Activated naive CD4-positive, alpha-beta T cell treated with anti-CD3 and anti-CD28 coated beads for 36 hours (primary cell): ENCODE measurements at places on chromosomes 1 and 21. TPM values are rescaled to one million over a fixed set of nuclear protein-coding genes. Genes with fewer than 3 reads are reported as not detected.
A peak's percentile ranks its signal among the peaks of the same experiment; 100 is the strongest.

The TMIGD3 gene
- not detected for total RNA-seq

The LEMD1 gene
- total RNA-seq: 0.79 TPM

The KCNC4 gene
- 9.7 TPM for total RNA-seq

The SPATA21 gene
- total RNA-seq: not detected

The POU2F1 gene
- total RNA-seq: 17.6 TPM

The LYPLA2 gene
- total RNA-seq: 48.1 TPM

DNA sequence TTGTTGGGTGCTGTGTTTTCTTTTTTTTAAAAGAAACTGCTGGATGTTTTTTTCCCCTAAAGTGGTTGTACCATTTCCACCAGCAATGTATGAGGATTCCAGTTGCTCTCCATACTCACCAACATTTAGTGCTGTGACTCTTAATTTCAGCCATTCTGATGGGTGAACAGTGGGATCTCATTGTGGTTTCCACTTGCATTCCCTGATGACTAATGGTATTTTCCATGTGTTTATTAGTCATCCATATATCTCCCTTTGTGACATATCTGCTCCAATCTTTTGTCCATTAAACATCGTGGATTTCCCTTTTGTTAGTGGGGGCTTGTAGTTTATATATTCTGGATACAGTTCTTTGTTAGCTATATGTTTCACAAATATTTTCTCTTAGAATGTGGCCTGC is 206.0 kb downstream of the CAMTA1 start:
- DNase-seq: no peak
- peaks cover 31% of the 10 kb centered on the region for H3K27me3 ChIP-seq
- H3K36me3 ChIP-seq: no peaks in the 10 kb centered on the region
- no peak overlapping the region for H3K27ac ChIP-seq

GRCh38 chr1:70405780-70406416 is 5.2 kb upstream of the CTH start:
- no peaks in the 10 kb centered on the region for H3K36me3 ChIP-seq
- peaks cover 4% of the 10 kb centered on the region for H3K4me1 ChIP-seq
- no peak for DNase-seq

- H3K27ac ChIP-seq: no peak overlapping the region
- no peak overlapping the region for H3K4me3 ChIP-seq
- H3K27me3 ChIP-seq: peaks cover 11% of the 10 kb centered on the region
- no peaks in the 10 kb centered on the region for H3K36me3 ChIP-seq
These were observed 2.8 kb upstream of the GPR153 start for GRCh38 chr1:6263716-6264115.

DNA sequence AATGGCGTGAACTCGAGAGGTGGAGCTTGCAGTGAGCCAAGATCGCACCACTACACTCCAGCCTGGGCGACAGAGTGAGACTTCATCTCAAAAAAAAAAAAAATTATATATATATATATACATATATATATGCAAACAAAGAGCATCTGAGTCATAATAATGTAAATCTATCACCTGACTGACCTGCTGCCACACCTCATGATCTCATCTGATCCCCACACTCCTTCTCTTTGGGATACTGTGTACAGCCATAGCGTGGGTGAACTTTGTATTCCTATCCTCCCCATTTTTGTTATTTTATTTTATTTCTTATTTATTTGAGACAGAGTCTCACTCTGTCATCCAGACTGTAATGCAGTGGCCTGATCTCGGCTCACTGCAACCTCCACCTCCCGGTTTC is 2.6 kb upstream of the HDAC1 start:
- no peak for DNase-seq
- H3K27ac ChIP-seq: no peak overlapping the region
- no peak overlapping the region for H3K4me3 ChIP-seq
- H3K27me3 ChIP-seq: no peaks in the 10 kb centered on the region
- peaks cover 25% of the 10 kb centered on the region for H3K36me3 ChIP-seq
- peaks cover 26% of the 10 kb centered on the region for H3K4me1 ChIP-seq

DNA sequence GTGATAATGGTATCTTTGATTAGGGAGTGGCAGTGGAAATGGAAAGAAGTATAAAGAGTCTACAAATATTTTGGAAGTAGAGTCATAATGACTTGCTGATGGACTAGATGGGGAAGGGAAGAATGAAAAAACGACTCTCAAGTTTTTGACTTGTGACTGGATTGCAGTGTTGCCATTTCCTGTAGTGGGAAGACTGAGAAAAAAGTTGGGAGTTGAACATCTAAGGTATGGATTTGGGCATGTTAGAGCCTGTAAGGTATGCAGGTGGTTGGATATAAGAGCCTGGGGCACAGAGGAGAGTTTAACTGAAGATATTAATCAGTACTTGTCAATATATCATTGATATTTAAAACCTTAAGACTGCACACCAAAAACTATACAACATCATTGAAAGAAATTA is 19.4 kb downstream of the DNM3 start:
- H3K27ac ChIP-seq: no peak overlapping the region
- peaks cover 3% of the 10 kb centered on the region for H3K27me3 ChIP-seq
- H3K4me1 ChIP-seq: no peaks in the 10 kb centered on the region
- peaks cover 3% of the 10 kb centered on the region for H3K36me3 ChIP-seq
- H3K4me3 ChIP-seq: no peak overlapping the region
- DNase-seq: no peak

GRCh38 chr1:231334079-231334666 is 3.5 kb downstream of the EXOC8 start:
- H3K27me3 ChIP-seq: no peaks in the 10 kb centered on the region
- H3K36me3 ChIP-seq: peaks cover 39% of the 10 kb centered on the region
- no peak overlapping the region for H3K4me3 ChIP-seq
- no peak overlapping the region for H3K27ac ChIP-seq
- DNase-seq: no peak

GRCh38 chr1:246302711-246303317 is 204.3 kb downstream of the SMYD3 start:
- peaks cover 17% of the 10 kb centered on the region for H3K36me3 ChIP-seq
- H3K27ac ChIP-seq: no peak overlapping the region
- H3K4me3 ChIP-seq: no peak overlapping the region
- no peaks in the 10 kb centered on the region for H3K4me1 ChIP-seq
- DNase-seq: no peak
- H3K27me3 ChIP-seq: no peaks in the 10 kb centered on the region

GRCh38 chr1:241413974-241414373 is 57.0 kb upstream of the RGS7 start:
- H3K27ac ChIP-seq: no peak overlapping the region
- peaks cover 5% of the 10 kb centered on the region for H3K27me3 ChIP-seq
- H3K4me1 ChIP-seq: no peaks in the 10 kb centered on the region
- no peak for DNase-seq

- no peaks in the 10 kb centered on the region for H3K36me3 ChIP-seq
- H3K27me3 ChIP-seq: no peaks in the 10 kb centered on the region
- no peak overlapping the region for H3K4me3 ChIP-seq
- H3K4me1 ChIP-seq: no peaks in the 10 kb centered on the region
These were observed 14.2 kb upstream of the VN1R5 start for GRCh38 chr1:247241691-247242090.

DNA sequence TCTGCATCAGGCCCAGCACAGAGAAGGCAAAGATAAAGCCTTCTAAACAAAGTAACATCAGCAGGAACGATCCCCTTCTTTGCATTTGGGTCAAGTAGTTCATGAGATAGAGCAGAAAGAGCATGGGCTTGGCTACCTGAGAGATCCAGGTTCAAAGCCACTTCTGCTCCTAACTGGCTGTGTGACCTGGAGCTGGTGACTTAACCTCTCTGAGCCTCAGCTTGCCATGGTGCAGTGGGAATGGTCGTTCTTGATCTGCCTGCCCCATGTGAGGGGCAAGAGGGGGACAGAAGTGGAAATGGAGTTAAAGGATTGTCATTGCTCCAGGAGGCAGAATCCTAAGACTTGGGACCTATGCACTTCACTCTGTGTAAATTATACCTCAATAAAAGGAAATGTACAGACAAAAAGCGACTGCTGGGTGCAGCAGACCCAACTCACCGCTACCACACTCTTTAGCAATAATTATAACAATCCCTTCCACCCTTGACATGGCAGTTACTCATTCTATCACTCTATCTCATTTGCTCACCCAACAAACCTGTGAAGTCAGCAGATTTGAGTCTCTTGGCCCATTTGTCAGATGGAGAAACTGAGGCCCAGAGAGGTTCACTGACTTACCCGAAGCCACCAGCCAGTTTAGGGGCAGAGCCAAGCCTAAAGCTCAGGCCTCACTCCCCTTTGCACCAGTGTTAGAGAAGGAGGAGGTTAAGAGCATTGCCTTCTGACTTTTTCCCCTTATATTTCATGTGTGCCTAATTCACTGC is 1.5 kb upstream of the MATN1 start:
- no peaks in the 10 kb centered on the region for H3K27me3 ChIP-seq
- H3K36me3 ChIP-seq: peaks cover 3% of the 10 kb centered on the region
- no peak for DNase-seq
- H3K4me3 ChIP-seq: no peak overlapping the region
- H3K27ac ChIP-seq: no peak overlapping the region
- H3K4me1 ChIP-seq: peaks cover 24% of the 10 kb centered on the region

- no peaks in the 10 kb centered on the region for H3K36me3 ChIP-seq
- no peaks in the 10 kb centered on the region for H3K4me1 ChIP-seq
- H3K27ac ChIP-seq: no peak overlapping the region
- H3K4me3 ChIP-seq: no peak overlapping the region
- peaks cover 10% of the 10 kb centered on the region for H3K27me3 ChIP-seq
These were observed 91.2 kb downstream of the TGFB2 start for GRCh38 chr1:218436346-218436745.

DNA sequence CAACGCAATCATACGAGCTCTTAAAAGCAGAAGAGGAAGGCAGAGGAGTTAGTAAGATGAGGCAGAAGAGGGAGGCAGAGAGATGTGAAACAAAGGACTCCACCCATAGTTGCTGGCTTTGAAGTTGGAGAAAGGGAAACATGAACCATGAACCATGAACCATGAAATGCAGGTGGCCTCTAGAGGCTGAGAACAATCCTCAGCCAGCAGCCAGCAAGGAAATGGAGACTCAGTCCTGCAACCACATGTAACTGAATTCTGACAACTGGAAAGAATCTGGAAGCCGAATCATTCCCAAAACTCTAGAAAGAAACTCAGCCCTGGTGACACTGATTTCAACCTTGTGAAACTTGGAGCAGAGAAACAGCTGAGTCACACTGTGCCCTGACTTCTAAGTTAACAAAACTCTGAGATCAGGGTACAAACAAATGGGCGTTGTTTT is 10.1 kb downstream of the DIPK1A start:
- H3K36me3 ChIP-seq: no peaks in the 10 kb centered on the region
- peaks cover 41% of the 10 kb centered on the region for H3K4me1 ChIP-seq
- no peaks in the 10 kb centered on the region for H3K27me3 ChIP-seq
- H3K4me3 ChIP-seq: no peak overlapping the region
- DNase-seq: peak; percentile 48

DNA sequence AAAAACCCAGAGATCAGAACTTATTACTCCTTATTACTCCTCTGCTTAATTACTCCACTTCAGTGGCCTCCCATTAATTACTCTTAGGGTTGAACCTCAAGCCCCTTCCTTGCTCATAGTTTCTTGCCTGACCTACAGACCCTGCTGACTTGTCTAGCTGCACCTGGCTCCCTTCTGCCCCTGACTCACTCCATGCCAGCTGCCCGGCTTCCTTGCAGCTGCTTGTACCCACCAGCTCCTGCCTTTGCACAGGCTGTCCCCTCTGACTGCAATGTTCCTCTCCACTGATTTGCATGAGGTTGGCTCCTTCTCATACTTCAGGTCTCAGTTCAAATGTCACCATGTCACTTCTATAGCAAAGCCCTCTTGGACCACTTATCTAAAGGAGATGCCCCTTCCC is 1.9 kb upstream of the PTPRU start:
- DNase-seq: no peak
- no peak overlapping the region for H3K27ac ChIP-seq
- H3K27me3 ChIP-seq: peaks cover 28% of the 10 kb centered on the region
- no peaks in the 10 kb centered on the region for H3K36me3 ChIP-seq
- no peak overlapping the region for H3K4me3 ChIP-seq

GRCh38 chr1:93779540-93780165 is 98.0 kb upstream of the BCAR3 start:
- H3K36me3 ChIP-seq: no peaks in the 10 kb centered on the region
- no peaks in the 10 kb centered on the region for H3K4me1 ChIP-seq
- no peak overlapping the region for H3K4me3 ChIP-seq
- H3K27me3 ChIP-seq: no peaks in the 10 kb centered on the region
- H3K27ac ChIP-seq: no peak overlapping the region

DNA sequence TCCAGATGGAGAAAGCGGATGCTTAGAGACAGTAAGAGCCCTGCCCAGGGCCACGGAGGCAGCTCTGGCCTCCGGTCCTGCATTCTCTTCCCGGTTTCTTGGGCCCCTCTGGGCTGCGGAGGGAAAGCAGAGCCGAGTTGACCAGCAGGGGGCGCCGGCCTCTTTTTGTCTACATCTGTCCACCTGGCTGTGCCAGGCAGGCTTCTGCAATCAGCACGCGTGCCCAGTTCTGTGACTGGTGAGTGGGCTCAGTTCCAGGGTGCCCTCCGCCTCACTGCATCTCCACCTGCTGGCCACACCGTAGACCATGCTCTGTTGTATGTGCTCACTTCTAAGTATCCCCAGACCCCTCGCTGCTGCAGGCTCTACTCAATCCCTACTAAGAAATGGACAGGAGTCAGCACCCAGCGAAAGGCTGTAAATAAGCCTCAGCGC is 6.7 kb upstream of the HUNK start:
- H3K27ac ChIP-seq: no peak overlapping the region
- DNase-seq: peak; percentile 83
- H3K27me3 ChIP-seq: peaks cover 21% of the 10 kb centered on the region
- no peaks in the 10 kb centered on the region for H3K36me3 ChIP-seq

GRCh38 chr1:35451125-35451528 is 106.1 kb downstream of the KIAA0319L start:
- no peak overlapping the region for H3K27ac ChIP-seq
- H3K27me3 ChIP-seq: no peaks in the 10 kb centered on the region
- H3K4me3 ChIP-seq: no peak overlapping the region
- peaks cover 34% of the 10 kb centered on the region for H3K4me1 ChIP-seq
- peak; percentile 90 for DNase-seq

DNA sequence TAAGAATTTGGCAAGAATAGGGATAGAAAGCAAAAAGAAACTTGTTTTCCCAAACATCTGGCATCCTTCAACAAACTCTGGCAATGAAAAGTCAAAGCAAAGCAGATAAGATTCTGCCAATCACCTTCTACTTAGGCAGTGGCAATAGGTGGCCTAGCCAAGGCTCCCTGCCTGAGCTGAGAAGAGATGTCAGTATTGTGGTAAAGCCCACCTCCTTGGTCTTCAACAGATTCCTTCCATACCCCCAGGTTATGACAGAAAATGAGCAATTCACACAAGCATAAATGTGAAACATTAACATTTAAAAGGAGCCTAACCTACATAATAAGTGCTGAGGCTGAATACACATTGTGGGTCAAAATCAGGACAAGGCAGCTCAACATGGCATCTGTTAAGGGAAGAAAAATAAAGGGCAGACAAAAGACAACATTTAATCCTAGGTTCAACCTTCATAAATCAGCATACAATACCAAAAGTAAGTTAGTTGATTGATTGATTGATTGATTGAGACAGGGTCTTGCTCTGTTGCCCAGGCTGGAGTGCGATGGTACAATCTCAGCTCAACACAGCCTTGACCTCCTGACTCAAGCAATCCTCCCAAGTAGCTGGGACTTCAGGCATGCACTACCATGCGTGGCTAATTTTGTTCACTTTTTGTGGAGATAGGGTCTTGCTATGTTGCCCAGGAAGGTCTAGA is 123.1 kb downstream of the AKT3 start:
- no peak overlapping the region for H3K27ac ChIP-seq
- peaks cover 7% of the 10 kb centered on the region for H3K36me3 ChIP-seq
- H3K4me3 ChIP-seq: no peak overlapping the region
- no peaks in the 10 kb centered on the region for H3K27me3 ChIP-seq
- no peak for DNase-seq
